ENCODE measurements at places on chromosomes 12 and 14.
A peak's percentile ranks its signal among the peaks of the same experiment; 100 is the strongest.

- peak; percentile 71 for DNase-seq
Measured at GRCh38 chr14:91405241-91405721, 12.3 kb downstream of the CCDC88C start.

GRCh38 chr12:39061576-39061975 is 156.2 kb upstream of the CPNE8 start:
- DNase-seq = no peak

DNA sequence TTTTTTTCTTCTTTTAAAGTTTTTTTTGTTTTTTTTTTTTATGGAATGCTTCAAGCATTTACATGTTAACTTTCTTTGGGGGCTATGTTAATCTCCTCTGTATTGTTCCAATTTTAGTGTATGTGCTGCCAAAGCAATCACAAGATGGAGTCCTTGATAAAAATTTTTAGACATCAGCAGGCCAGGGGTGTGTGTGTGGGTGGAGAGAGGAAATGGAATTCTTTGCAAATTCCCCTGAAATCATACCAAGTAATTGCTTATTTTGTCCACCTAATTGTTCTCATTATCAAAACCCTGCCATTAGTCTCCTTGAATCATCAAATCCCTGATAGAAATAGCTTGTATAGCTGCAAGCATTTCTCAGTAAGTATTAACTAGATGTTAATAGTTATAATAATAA is 21.7 kb downstream of the RNF212B start:
- no peak for DNase-seq

DNA sequence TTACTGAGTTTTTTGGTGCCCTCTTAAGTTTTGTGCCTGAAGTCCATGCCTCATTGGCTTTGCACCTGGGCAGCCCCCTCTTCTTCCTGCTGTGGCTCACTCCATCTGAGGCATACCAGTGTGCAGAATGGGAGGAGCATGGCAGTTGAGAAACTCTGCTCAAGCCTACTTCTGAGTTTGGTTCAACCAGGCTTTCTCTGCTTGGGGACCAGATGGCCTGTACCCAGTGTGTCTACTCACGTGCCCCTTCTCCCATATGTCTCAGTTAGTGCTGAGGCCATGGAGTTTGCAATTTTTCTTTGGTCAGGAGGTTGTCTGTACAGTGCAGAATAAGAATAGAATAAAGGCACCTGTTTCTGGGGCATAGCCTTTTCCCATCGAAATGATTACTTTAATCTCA is 383.3 kb upstream of the DDHD1 start:
- DNase-seq = no peak

DNA sequence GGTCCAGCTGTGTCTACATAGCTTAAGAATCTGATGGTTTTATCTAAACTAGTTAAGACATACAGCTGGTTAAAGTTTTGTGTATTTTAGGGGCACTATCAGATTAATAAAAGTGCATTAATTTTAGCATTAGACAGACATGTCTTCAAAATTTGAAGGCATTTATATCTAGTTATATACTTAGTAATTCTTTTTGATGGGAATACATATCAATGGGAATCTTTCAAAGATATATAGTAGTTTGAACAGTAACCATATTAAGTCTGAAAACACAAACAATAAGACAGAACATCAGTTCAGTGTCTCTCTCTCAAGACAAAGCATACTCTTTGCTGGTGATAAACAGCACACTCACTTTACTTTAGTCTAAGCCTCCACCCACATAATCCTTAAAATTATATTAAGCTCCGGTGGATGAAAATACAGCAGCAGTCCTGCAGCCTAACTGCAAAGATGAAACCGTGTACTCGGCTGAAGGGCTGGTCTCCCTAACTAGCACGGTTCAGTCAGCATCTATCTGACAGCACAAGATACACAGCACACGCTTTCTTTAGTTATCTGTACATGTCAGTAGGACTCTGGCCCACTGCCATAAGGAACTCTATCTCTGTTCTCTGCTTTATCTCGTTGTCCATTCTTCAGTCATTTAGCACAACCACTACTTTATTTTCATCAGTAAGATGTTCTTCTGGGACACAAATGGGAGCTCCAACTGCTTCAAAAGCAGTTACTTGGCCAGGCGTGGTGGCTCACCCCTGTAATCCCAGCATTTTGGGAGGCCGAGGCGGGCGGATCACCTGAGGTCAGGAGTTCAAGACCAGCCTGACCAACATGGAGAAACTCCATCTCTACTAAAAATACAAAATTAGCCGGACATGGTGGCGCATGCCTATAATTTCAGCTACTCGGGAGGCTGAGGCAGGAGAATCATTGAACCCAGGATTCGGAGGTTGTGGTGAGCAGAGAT is 80.5 kb downstream of the MED13L start:
- DNase-seq = no peak

DNA sequence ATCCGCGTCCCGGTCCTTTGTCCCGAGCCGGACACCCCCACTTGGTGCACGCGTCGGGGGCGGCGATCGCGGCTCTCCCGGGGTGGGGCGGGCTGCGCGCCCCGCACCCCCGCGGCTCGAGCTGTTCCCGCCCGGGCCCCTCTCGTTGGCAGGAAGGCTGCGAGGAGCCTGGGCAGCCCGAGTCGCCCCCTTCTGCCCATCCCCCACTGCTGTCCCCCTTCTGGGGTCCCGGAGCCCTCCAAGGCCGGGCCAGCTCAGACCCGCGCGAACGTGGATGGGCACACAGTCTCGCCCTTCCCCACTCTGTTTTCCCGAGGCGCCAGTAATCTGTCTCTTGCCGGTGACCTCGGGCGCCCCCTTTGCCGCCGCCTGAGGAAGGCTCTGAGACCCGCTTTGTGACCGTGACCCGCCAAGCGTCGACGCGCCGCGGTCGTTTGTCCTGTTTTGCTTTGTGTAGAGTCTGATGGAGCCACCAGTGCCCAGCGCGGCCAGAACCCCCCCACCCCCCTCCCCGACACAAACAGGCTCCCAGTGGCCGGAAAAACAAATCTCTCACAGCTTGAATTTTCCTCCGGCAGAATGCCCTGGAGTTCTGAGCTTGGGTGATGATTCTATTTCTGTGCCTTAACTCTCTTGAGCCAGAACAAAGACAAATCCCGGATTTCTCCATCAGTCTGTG is 610 bp downstream of the C14orf132 start:
- peak; percentile 30 for DNase-seq

DNA sequence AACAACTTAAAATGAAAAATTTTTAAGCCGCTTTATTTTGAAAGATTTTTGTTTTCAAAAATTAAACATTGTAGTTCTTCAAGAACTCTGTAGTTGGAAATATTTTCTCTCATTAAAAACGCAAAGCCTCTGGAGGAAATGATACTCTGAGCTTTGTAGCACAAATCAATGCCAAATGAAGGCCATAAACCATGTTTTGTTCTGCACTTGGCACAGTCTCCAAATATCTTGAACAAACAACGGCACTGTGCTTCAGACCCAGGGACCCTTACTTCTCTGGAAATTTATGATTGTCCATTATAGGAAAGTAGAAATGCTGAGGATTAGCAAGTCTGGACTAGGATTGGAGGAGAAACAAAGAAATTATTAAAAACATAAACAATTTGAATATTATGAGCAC is 160.8 kb upstream of the BMP4 start:
- no peak for DNase-seq

GRCh38 chr12:27549801-27550652 is 26.0 kb downstream of the PPFIBP1 start:
- no peak for DNase-seq

DNA sequence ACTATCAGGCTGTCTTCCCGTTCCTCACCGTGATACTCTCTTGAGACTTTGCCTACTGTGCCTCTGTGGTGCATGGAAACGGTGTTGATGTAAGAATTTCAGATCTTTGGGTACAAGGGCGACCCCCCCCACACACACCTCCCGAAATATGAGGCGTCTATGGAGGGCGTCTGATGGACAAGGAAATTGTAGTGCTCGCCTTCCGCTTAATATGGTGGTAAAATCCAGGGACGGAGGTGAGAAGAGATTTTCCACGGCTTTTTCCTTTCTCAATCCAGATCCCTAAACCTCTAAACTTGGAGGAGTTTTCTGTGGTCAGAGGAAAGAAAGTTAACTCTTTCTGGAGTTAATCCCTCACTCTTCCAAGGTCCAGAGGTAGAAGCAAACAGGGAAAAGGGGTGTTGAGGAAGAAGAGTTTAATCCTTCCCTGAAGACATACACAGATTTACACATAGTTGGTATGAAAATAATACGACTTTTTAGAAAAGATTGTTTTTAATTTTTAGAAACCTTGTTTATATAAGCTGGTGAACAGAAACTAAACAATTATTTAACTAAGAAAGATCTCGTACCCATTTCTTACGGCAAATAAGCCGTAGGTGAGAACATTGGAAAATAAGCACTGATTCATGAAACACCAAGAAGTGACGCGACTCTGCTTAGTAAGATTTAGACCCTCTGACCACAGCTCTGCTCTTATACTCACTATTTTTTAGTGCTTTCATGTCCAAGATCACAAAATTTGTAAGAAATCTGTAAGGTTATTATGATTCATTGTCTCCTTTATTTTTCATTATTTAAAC is 23.1 kb upstream of the RNASE12 start:
- no peak for DNase-seq

DNA sequence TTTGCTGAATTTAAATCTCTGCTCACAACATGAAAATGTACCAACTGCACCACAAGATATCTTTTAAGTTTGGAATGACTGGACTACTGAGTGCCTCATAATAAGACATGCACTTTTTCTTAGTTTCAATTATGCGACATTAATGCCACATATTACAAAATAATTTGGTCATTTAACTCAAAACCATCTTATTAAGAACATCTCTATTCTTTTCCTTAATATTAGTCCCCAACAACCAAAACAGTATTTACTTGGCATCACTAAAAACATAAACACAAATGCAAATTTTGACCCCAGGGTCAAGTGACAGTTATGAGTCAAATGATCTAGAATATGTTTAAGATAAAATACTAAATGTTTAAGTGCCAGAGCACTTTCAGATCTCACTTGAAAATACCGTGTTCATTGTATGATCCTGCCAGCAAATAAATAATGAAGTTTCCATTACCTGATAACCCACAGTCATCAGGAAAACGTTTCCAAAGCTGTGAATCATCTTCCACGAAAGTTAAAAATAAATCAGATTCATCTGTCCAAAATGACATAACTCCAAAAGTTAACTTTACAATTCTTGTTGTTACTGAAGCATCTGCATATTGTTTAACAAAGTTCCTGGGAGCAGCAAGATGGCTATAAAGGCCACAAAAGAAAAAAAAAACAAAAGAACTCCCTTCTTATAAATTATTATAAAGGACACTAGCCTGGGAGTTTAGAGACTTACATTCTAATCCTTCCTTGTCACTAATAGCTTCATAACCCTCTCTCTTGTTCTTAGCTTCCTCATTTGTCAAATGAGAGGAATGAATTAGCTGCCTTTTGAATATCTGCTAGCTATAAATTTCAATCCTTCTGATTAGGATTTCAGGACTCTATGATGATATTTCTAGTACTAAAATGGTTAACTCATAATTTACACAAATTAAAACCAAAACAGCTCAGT is 30.5 kb upstream of the AP4S1 start:
- DNase-seq = no peak

DNA sequence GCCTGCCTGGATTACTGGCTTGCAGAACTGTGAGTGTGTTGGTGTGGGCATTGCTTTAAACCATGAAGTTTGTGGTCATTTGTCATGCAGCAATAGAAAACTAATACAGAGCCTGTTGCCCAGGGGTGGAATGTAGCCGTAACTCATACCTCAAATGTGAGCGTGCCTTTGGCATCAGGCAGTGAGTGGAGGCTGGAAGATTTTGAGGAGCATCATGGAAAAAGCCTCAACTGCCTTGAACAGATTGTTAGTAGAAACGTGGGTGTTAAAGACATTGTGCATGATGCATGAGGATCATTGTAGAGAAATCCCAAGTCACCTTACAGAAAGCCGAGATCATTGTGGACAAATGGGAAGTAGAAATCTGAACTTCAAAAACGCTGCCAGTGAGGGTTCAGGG is 580.5 kb downstream of the AACS start:
- no peak for DNase-seq

DNA sequence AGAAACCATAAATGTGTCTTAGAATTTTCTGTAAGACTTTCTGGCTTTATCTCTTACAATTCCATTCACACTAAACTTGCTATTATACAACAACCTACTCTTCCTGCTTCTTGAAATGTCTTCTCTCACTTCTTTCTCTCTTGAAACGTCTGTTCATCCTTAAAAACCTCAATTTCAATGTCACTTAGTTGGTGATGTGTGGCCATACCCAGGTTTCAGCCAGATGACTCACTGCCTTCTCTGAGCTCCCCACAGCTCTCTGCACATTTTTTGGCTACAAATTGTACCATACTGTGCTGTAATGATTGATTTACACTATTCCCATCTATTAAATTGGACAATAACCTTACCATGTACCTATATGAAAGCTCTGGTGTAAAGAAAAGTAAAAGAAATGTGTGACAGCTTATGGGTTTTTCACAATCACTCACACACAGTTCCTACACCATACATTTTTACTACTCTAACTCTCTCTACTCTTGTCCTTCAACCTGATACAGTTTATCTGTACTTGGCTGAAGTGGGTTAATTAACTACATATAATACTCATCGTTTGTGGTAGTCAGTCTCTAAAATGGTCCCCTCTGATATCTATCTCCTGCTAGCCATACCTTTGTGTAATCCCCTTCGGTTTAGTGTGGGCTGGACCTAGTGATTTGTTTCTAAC is 222.1 kb downstream of the NELL2 start:
- no peak for DNase-seq

- DNase-seq = no peak
Measured at GRCh38 chr12:116672010-116672409, 65.9 kb downstream of the SPRING1 start.

DNA sequence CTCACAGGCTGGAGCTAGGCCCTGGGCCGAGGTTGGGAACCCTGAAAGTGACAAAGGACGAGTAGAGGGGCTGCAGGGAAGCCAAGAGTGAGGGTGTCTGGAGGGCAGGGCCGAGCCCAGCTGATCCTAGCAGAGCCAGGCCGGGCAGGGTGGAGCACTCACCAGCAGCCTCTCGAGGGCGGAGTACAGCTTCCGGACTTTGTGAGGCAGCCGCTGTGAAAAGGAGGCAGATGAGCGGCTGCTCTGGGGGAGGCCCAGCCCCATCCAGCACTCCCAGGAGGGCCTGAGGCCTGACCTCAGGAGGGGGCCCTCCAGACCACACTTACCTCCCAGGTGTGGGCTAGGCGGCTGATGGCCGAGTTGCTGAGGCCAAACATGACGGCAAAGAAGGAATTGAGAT is 14.7 kb upstream of the ENDOU start:
- DNase-seq = no peak

GRCh38 chr12:27818401-27818918 is 38.4 kb upstream of the MANSC4 start:
- no peak for DNase-seq

- DNase-seq = no peak
Measured at GRCh38 chr12:80553316-80553715, 109.3 kb downstream of the PTPRQ start.

DNA sequence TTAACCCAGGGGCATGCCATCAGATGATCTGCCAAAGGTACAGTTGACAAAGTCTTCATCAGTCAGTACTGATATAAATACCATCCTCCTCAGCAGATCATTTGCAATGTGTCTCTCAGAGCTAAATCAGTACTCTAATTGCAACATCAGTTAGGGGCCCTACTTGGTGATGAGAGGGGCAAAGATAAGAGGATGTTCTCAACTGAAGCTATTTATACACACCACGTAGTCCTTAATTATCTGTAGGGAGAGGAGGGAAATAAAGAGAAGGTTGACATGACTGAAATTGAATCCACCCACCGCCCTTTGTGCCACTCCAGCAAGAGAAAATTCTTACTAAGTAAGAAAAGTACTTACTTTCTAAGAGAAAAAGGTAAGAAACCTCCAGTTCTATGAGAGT is 157.8 kb upstream of the NUDT4 start:
- DNase-seq = no peak

Measured in activated CD8-positive, alpha-beta T cell treated with anti-CD3 and anti-CD28 coated beads, Interleukin-2, amount 10 ng/mL, durations not matched to agents 7 days and 5 days (primary cell).